Activated CD8-positive, alpha-beta memory T cell treated with anti-CD3 and anti-CD28 coated beads, Interleukin-2, amount 10 ng/mL, durations not matched to agents 7 days and 5 days (primary cell): ENCODE measurements at places on chromosomes 3 and 15. TPM values are rescaled to one million over a fixed set of nuclear protein-coding genes. Genes with fewer than 3 reads are reported as not detected.

The PCYT1A gene
- 61.6 TPM for total RNA-seq

GRCh38 chr3:150238995-150239619 is 169.0 kb upstream of the TSC22D2 start:
- DNase-seq, result no peak

GRCh38 chr3:178480274-178480673 is 56.0 kb upstream of the KCNMB2 start:
- no peak for DNase-seq

DNA sequence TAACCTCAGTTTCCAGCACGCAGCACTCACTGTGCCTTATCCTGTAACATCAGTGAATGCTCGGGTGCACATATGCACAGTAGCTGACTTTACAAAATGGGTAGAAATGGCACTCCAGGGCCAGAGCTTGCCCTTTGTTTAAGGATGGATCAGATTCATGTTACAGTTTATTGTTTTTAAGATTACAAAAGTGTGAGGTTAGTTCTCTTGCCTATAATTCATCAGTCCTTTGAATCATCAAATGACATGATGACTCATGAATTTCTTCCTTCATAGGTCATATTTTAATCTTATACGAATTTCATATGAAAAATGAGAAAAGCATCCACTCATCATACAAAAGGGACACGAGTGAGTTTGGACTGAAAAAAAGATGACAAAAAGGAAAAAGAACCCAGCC is 545.3 kb downstream of the GBE1 start:
- no peak for DNase-seq

The GABRR3 gene
- total RNA-seq, result not detected

The PLOD2 gene
- 1.2 TPM for total RNA-seq

The MAPKAPK3 gene
- 175 TPM for total RNA-seq

- DNase-seq, result no peak
Observed at GRCh38 chr3:134904776-134905646, 110.0 kb downstream of the EPHB1 start.

The SLC28A1 gene
- total RNA-seq, result not detected

The SYNPR gene
- total RNA-seq, result not detected

GRCh38 chr3:45088543-45089358 is 57.4 kb downstream of the CDCP1 start:
- no peak for DNase-seq

DNA sequence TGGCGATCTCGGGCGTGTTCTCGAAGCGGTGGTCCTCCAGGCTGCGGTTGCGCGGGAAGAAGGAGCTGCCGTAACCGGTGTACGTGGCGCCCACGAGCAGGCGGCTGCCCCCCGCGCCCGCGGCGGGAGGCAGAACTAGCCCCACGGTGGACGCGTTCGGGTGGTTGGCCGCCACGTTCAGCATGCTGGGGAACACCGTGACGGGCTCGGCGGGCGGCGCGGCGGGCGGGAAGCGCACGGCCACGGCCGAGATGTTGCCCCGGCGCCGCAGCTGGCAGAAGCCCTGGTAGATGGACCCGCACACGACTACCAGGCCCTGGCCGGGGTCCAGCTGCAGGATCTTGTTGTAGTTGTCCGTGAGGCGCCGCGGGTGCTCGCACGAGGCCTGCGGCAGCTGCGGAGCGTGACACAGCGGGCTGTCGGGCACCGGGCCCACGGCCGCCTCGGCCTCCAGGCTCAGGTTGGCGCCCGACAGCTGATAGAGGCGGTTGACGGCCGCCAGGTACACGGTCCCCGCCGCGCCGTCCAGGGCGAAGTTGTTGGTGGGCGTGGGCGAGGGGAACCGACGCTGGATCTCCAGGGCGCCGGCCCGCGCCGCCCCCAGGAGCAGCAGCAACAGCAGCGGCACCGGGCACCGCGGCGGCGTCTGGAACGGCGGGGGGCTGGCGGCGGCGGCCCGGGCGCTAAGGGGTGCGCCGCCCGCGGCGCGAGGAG is 397 bp downstream of the PLXND1 start:
- no peak for DNase-seq

DNA sequence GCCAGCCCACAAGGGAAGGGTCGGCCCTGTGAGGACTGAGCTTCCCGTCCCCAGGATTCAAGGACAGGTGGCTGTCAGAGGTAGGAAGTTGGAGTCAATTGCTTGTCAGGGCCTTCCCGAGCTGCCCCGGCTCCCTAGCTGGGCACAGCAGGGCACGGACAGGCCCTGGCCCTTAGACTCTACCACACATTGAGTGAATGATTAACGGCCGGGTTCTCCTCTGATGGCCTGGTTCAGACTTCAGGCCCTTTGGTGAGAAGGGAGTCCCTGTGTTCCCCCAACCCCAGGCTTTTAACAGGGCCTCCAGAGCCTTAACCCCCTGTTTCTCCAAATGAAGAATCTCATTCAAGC is 16.4 kb upstream of the FGD5 start:
- no peak for DNase-seq

GRCh38 chr3:140510303-140510861 is 167.5 kb upstream of the TRIM42 start:
- no peak for DNase-seq

GRCh38 chr3:64392001-64392400 is 166.7 kb upstream of the PRICKLE2 start:
- DNase-seq, result no peak

The CKMT1B gene
- 0.40 TPM for total RNA-seq

The LCTL gene
- not detected for total RNA-seq

The ESYT3 gene
- total RNA-seq, result 0.23 TPM

The HSPBAP1 gene
- total RNA-seq, result 8.4 TPM

DNA sequence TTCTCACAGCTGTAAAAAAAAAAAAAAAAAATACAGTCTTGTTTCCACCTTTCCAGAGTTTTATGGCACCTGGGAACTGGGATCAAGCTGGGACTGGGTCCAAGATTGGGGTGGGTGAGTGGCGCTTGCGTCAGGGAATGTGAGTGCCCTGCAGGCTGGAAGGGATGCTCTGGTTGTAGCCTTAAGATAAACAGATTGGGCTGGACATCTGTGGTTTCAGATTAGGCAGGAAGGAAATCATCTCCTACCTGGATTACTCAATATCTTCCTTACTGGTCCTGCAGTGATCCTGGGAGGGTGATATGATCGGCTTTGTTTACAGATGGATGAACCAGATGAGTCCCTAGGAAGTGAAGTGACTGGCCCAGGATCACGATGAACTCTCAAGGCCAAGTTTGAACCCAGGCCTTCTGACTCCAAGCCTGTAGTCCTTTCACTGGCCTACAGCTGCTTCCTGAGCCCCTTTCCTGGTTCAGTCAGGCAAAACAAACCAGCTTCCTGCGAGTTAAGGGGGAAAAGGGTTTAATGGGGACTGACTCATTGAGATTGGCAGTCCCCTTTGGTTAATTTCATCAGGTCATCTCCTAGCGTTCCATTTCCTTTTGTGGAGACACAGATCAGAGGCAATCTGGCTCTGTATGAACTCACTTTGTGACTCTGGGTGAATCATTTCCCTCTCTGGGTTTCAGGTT is 179.8 kb downstream of the THSD4 start:
- no peak for DNase-seq

The SPINK8 gene
- total RNA-seq, result not detected

DNA sequence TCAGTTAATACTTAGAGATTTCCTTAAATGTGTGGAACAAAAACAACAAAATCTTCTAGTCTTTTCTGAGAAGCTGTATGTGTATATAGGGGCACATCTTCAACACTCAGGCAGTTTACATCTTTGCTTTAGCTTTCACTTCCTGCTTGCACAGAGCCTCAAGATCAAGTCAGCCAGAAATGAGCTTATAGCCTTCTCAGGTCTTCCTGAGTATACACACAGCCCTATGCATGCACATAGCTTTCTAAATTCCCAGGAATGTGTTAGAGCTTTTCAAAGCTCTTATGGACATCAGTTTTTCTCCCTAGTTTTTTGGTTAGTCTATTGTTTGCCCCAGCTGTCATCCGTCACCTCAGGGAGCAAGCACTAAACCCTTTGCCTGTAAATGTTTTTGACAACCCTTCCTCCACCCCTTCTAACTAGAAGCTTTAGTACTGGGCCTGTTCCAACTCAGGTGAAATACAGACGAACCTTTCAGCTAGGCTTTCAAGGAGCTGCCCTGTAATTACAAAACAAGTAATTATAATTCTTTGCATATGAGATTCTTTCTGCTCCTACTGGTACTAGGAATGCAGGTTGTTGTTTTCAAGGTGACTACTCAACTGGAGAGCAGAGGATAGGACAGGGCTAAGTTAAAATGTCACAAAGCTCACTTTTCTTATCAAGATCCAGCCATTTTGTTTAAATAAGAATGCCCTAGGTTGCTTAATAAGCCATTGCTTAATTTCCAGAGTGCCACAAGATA is 22.6 kb upstream of the MTMR10 start:
- DNase-seq, result no peak

DNA sequence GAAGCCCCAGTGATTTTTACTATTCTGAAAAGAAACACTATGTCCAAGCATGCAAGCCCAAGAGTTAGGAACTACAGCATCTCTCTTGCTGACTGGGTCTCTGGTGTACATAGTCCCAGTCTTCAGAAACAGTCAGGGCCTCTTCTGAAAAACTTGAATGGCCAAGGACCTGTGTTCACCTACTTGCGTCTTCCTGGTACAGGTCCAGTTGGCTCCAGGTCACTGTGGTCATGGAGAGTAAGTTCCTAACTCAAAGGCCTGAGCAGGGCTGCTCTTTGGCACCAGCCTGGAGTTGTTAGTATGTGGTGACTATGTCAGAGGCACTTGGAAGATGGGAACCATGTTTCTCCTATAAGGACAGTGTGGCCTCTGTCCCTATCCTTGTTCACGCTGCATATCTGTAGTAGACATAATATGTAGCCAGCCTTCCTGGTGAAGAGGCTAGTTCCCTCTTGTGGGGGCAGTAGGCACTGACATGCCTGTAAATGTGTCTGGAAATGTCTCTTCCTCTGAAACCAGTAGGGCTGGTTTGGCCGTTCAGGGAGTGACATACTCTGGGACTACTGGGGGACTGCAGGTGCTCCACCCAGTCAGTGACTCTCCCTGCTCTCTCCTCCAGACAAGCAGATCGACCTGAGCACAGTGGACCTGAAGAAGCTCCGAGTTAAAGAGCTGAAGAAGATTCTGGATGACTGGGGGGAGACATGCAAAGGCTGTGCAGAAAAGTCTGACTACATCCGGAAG is 2.6 kb upstream of the RBM15B start:
- DNase-seq, result no peak

- DNase-seq, result no peak
Observed at GRCh38 chr3:52502001-52502400, 6.9 kb downstream of the STAB1 start.

DNA sequence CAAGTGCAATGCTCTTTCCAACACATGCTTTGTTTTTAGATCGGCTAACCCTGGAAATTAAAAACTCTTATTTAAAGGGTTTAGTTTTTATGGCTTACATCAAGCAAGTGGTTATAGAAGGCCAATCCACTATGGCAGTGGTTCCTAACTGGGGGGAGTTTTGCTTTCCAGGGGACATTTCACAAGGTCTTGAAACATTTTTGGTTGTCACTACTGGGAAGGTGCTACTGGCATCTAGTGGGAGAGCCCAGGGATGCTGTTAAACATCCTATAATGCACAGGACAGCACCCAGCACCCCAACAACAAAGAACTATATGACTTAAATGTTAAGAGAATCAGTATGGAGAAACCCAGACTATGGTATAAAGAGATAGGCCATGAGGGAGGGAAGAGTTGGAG is 439.0 kb downstream of the NTRK3 start:
- DNase-seq, result no peak

- no peak for DNase-seq
Observed at GRCh38 chr15:88810446-88810845, 7.2 kb downstream of the ACAN start.

The IMPG2 gene
- total RNA-seq, result 0.29 TPM

GRCh38 chr3:164302622-164303021 is 775.7 kb downstream of the SI start:
- no peak for DNase-seq

- DNase-seq, result no peak
Observed at GRCh38 chr3:157354722-157355121, 81.9 kb upstream of the PTX3 start.

DNA sequence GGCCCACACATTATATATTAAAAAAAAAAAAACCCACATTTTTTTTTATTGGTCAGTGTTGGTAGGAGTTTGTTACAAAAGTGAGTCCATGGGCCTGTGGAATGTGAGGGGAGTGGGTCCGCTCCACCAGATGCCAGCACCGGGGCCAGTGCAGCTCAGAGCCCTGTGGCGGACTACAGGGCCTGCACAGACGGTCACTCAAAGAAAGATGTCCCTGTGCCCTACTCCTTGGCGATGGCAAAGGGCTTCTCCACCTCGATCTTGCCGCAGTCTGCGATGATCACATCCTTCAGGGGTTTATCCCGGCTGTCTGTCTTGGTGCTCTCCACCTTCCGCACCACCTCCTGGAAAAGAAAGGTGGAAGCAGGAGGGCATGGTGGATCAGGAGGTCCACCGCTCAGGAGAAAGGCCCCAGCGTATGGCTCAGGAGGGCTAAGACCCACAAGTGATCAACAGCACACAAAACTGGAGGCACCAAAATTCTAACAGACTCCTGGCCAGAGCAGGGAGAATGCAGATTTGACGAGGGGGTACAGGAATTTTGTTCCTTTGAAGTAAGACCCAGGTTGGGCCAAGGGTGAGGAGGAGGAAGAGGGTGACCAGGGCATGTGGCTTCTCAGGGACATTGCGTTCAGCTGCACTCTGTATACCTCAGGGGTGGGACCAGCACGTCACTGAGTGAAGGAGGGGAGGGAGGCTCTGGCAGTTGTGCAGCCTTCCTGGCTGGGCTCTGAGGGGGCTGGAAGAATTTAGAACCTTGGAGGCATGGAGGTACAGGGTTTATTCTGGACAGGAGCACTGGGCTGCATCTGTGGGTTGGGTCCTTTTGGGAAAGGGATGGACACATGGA is 4.5 kb downstream of the SNX22 start:
- no peak for DNase-seq

- no peak for DNase-seq
Observed at GRCh38 chr15:46815240-46815639, 902.1 kb upstream of the SEMA6D start.

DNA sequence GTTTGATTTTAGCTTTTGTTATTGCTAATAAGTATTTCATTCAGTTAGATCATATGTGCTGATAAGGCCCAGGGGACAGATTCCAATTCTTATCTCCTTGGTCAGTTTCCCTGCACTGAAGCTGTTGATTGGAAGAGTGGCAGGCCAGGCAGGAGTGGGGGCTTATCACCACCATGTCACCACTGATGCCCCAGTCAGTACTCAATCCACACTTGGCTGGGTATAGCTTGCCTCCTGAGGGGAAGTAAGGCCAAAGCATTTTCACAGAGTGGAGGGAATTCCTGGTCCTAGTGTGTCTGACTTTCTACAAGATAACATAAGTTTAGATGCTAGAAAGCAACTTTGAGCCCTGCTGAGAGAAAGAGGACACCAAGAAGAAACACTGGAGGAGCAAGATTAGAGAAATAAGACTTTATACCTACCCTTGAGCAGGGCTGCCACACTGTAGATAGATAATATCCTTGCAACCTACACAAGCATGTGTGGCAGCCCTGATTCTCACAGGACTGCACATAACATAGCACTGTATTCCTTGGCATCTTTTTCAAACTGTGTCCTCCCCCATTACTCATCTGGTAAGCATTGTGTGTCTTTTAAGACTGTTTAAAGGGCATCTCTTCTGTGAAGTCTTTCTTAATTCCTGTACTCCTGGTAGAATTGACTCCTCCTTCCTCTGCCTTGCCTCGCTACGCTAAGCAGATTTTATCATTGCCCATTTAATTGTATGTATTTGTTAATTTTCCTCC is 24.3 kb downstream of the OXNAD1 start:
- DNase-seq, result no peak

The RPL35A gene
- total RNA-seq, result 803 TPM

The CYP19A1 gene
- total RNA-seq, result 1.0 TPM
